ENCODE measurements at places on chromosomes 1 and 21. TPM values are rescaled to one million over a fixed set of nuclear protein-coding genes. Genes with fewer than 3 reads are reported as not detected.

NCAM2 gene
- 4.8 TPM for total RNA-seq

LYSMD1 gene
- 21.6 TPM for total RNA-seq

COX20 gene
- total RNA-seq: 76.1 TPM

PRAMEF10 gene
- not detected for total RNA-seq

DNA sequence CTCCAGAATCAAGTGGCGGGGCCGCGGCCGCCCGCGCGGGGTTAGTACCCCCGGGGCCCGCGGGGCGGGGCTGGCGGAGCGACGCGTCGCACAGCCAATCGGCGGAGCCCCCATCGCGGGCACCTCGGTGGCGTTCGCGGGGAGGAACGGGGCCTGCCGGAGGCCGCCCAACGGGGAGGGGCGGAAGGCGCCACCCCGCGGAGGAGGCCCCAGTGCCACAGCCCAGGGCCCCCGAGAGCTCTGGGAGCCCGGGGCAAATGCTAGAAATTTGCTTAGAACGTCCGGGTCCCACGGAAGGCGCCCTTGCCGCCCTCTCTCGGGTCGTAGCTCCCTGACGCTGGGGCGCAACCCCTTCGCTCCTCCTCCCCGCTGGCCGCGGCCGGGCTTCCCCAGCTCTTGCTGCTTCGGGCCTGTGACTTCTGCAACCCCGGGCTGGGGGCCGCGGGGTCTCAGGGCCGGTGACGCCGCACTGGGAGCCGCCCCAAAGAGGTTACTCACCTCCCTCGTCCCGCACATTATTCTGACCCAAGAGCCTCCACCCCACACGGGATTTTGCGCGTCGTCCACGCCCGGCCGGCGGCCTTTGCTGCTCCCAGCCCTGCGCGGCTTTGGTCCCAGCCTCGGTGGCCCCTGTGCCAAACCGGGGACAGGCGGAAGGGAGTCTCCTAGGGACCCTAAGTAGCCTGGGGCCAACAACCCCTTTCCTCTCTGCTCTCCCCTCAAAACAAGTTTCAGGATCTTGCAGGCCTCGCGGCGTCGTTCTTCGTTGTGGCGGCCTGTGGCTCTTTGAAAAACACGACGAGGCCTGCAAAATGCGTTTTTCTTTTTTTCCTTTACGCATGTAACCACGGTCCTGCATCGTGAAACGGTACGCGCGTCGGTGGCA lies at the start of gene RUNX3:
Gene RUNX3, minus strand, starts transcription at position 17 of the 886 bp plus-strand sequence. CDS start 408 bp downstream, outside the sequence.
- no peak for DNase-seq

TOMM40L gene
- total RNA-seq: 16.1 TPM

GRCh38 chr21:46355161-46356004 lies 31.4 kb downstream of the PCNT start:
- no peak for DNase-seq

ETV3 gene
- 7.6 TPM for total RNA-seq

GJB3 gene
- total RNA-seq: 0.74 TPM

LCE1E gene
- not detected for total RNA-seq

DNA sequence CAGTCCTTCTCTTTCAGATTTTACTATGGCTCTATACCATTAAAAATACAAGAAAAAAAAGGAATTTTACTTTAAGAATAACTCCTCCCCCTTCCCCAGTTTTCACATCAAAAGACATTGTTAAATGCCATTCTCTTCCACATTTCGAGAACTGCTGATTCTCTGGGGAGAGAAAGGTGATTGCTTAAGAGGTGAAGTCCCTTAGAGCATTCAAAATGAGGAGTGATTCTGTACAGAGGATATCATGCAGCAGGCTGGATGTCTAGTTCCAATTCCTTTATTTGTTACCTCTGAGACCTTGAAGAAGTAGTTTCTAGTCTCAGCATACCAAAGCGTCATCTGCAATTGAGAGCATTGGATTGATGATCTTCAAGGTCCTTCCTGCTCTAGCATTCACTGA lies 46.9 kb downstream of the FMO3 start:
- DNase-seq: no peak

GRCh38 chr1:246318036-246318359 lies 189.1 kb downstream of the SMYD3 start:
- DNase-seq: no peak

GRCh38 chr1:89989099-89989498 lies 5.8 kb upstream of the ZNF326 start:
- no peak for DNase-seq

GRCh38 chr1:175222296-175222938 lies 29.8 kb upstream of the KIAA0040 start:
- DNase-seq: no peak

DNA sequence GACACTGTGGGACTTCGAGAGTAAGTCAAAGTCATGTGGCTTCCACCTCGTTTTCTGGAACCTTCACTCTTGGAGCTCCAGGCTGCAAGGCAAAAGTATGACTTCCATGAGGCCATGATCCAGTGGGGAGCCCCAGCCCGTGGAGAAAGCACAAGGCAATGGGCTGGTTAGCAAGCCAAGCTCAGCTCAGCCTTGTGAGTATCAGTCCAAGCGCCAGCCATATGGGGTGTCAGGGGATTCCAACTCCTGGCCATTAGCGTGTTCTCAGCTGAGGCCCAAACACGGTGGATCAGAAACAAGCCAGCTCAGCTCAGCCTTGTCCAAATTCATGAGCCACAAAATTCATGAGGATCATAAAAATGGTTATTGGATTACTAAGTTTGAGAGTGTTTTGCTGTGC lies 261.0 kb downstream of the RHOU start:
- no peak for DNase-seq

- no peak for DNase-seq
These were observed 1029.0 kb upstream of the B3GALT2 start for GRCh38 chr1:194215448-194215847.

DNA sequence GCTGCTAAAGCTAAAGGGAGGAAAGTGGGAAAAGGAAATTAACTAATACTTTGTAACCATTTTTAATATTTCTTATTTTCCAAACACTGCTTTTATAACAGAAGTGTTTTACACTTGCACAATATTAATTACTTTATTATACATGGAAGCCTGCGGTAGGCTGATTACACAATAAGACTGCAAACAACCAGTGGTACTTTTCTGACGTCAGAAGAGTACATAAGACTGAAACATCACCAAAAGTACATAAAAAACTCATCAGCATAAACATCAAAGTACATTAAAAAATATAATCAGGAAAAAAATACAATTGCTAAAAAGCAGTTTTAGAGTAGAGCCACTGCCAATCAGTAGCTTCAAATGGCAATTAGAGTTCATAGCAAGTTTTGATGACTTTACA lies 4.6 kb downstream of the ZNF281 start:
- DNase-seq: no peak

OR2L2 gene
- total RNA-seq: not detected

DNA sequence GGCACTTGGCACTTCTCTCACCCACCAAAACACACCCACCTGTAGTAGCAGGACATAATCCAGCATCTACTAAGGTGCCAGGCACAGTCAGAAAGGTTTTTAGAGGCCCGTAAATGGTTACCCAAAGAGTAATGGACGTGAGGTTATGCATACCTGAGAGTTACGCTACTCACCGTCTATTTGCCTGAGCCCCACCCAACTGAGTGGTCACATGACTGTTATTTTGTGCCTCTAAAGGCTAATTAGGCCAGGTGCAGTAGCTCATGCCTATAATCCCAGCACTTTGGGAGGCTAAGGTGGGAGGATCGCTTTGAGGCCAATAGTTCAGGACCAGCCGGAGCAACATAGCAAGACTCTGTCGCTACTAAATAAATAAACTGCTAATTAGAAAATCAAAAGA lies 11.0 kb downstream of the LMX1A start:
- DNase-seq: no peak

GRCh38 chr1:93680420-93681100 lies 1.1 kb downstream of the BCAR3 start:
- DNase-seq: peak; percentile 86

SPATA1 gene
- not detected for total RNA-seq

DNA sequence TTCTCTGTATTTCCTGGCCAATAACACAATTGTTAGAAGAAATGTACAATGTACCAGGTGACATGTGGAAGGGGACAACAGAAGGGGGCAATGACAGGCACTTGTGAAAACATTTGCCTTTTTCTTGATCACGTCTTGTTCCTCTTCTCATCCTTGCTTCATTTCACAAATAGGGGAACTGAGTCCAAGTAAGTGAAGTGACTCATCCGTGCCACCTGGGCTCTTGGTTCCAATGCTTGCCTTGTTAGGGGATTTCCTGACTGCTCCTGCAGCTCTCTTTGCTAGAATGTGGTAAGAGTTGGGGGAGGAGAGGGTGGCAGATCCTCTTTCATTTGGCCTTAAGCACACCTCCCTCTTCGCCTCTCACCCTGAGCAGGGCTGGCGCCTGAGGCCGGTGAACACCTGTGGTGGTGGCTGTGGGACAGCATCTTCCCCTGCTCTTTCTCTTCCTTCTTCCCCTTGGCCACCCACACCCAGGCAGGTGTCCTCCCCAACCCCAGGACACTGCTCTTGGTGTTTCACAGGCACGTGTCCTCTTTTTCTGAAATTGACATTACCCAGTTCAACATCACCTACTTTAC lies 2.2 kb upstream of the RHEX start:
- no peak for DNase-seq

DNA sequence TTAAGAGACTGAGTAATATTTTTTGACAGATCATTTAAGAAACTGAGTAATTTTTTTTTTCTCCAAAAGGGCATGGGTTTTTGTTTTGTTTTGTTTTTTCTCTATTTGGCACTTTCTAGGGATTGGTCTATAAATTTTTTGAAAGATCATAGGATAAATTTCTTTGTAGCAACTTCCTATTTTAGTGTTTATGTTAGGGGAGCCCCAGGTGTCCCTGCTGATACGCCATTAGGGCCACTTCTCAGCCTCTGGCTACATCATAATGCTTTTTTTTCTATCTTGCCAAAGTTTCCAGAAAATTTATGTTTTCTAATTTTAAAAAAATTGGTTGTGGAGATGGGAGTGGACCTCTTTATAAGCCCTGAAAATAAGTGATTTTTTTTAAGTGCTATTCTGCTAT lies 2.6 kb downstream of the GABPA start:
- DNase-seq: no peak

PLPPR5 gene
- not detected for total RNA-seq

SH2D2A gene
- 0.09 TPM for total RNA-seq

GRCh38 chr1:150551051-150551783 lies 2.0 kb downstream of the ADAMTSL4 start:
- DNase-seq: no peak

FCGR3B gene
- not detected for total RNA-seq

S100B gene
- total RNA-seq: not detected

- peak; percentile 100 for DNase-seq
These were observed 138.5 kb downstream of the CLIC6 start for GRCh38 chr21:34807146-34807880.

OR10Z1 gene
- total RNA-seq: not detected

- no peak for DNase-seq
These were observed 145.2 kb downstream of the FOXD2 start for GRCh38 chr1:47582891-47583608.

E2F2 gene
- total RNA-seq: 3.8 TPM

CLCNKB gene
- not detected for total RNA-seq

FAAP20 gene
- 18.6 TPM for total RNA-seq

- peak; percentile 1 for DNase-seq
These were observed 46.5 kb upstream of the PODN start for GRCh38 chr1:53015508-53015860.

GRCh38 chr1:204263254-204263910 lies 49.6 kb upstream of the GOLT1A start:
- DNase-seq: no peak

C1QTNF12 gene
- total RNA-seq: not detected

FAM177B gene
- total RNA-seq: not detected

ABCG1 gene
- total RNA-seq: 2.9 TPM

GRCh38 chr1:14055442-14056223 lies 355.6 kb downstream of the PRDM2 start:
- DNase-seq: peak; percentile 59

- no peak for DNase-seq
These were observed 149.5 kb upstream of the HP1BP3 start for GRCh38 chr1:20936621-20937020.

GRCh38 chr21:43770066-43770655 lies 5.9 kb downstream of the CSTB start:
- no peak for DNase-seq

FCRL6 gene
- not detected for total RNA-seq

- no peak for DNase-seq
These were observed 3.5 kb downstream of the KRTAP10-2 start for GRCh38 chr21:44547656-44548331.
